ENCODE measurements at places on chromosomes 12 and 14.

DNA sequence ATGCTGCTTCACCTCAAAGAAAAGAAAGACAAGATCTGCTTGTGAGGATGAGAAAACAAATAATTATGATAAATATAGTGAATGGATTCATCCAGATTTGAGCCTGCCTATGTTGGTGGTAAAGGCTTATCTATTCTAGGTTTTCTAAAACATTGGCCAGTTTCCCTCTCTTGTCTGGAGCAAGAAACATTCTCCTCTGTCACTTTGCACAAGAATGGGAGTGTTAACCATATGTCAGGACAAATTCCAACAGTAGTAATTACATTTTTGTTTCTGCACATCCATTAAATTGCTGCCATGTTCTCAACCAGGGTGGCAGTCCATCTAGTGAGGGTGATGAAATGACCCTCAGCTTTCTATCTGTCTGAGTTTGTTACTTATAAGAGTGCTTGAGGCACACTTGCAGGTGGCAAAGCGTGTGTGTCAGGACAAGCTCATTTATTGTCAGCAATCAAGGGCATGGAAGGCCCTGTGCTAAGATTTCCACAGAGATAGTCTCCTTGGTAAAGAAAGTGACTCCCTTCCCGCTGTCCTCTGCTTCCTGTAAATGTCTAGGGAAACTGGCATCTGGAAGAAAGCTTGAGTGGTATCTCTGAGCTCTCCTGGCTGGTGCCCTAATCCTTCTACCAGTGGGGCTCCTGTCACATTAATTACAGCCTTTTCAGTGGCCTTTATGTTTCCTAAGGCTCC, 502.1 kb upstream of the FLRT2 start:
- no peak for DNase-seq

GRCh38 chr12:124772289-124773170, 91.1 kb downstream of the SCARB1 start:
- no peak for DNase-seq

GRCh38 chr12:4107436-4107878, 166.1 kb upstream of the CCND2 start:
- DNase-seq, result peak; percentile 71

DNA sequence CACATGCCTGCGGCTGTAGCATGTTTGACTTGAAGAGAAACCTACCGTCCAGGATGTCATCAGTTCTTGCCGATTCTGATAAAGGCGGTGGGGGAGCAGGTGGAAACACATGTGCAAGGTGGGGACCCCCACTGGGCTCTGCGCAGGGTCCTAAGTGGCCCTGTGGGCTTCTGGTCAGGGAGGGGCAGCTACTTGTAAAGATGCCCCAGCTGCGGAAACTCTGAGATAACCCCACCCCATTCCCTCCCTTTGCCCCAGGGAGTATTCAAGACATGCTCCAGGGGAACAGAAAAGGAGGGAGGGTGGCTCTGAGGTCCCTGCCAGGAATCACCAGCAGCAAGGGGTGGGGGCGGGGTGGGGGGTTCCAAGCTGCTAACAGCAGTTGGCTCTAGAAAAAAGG, 67.6 kb downstream of the PIWIL1 start:
- no peak for DNase-seq

GRCh38 chr12:75982169-75982564, 49.4 kb downstream of the PHLDA1 start:
- no peak for DNase-seq

DNA sequence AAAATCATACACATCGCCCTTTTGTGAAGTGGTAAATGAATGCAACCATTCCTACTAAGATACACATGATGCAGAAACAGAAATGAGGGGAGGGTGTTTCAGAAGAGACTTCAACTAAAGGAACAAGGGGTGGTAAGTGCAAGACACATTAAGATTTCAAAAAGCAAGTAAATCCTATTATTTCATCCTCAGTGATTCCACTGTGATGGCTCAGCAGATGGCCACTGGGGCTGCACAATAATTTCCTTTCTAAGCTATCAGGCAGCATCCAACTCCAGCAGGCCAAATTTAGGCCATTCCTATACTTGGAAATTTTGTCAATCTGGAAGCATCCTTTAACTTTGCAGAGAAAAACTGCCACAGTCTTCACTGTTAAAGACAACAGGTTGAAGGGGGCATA, 272.4 kb downstream of the NELL2 start:
- no peak for DNase-seq

DNA sequence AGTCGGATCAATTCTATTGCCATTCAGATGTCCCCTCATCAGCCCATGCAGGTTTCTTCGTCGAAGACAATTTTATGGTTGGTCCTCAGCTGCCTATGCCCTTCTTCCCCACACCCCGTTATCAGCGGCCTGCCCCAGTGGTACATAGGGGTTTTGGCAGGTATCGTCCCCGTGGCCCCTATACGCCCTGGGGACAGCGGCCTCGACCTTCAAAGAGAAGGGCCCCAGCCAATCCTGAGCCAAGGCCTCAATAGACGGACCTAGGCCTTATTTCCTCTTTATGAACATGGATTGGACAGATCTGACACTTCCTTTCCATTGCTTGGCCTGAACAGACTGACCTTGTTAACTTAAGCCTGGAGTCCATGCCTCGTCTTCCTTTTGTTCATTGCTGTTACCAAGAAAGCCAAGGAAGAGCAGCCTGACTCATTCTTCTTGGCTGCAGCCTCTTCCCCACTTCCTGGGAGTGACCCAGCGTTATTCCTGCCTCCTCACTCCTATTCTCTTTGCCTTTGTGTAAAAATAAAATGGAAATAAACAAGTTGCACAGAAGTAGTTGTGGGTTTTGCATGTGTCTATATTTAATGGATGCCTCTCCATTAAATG, 156.5 kb upstream of the AMIGO2 start:
- DNase-seq, result no peak

- peak; percentile 37 for DNase-seq
Measured at GRCh38 chr14:57060276-57060955, 208.3 kb downstream of the EXOC5 start.

DNA sequence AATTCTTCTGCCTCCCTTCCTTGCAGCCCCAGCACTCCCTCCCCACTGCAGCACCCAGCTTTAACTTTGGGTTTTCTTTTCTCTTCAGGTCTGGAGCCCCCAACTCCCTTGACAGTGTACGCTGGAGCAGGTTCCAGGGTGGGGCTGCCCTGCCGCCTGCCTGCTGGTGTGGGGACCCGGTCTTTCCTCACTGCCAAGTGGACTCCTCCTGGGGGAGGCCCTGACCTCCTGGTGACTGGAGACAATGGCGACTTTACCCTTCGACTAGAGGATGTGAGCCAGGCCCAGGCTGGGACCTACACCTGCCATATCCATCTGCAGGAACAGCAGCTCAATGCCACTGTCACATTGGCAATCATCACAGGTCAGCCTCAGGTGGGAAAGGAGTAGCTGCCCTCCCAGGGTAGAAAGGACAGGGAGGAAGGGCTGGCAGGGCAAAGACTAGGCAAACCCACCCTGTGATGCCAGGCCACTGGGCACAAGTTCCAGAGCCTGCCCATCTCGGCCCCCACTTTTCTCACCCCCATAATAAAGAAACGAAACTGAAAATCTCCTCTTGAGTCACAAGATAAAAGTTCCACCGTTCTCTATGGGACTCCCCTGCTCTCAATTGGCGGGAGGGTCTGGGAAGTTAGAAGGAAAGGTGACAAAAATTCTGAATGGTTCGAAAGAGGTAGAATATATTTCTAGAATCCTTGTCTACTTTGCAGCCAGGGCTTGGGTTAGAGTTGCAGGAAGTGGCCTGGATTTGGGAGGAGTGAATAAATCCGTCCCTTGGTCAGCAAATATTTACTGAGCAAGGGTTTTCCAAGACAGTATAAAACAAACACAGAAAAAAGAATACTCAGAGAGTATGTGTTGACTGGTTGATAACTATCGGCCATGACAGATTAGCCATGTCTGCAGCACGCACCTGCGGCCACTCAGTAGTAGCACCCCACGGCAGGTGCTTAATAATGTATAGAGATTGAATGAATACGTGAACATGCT, 3.2 kb downstream of the LAG3 start:
- DNase-seq, result no peak

GRCh38 chr14:28020112-28020511, 746.5 kb upstream of the FOXG1 start:
- no peak for DNase-seq

DNA sequence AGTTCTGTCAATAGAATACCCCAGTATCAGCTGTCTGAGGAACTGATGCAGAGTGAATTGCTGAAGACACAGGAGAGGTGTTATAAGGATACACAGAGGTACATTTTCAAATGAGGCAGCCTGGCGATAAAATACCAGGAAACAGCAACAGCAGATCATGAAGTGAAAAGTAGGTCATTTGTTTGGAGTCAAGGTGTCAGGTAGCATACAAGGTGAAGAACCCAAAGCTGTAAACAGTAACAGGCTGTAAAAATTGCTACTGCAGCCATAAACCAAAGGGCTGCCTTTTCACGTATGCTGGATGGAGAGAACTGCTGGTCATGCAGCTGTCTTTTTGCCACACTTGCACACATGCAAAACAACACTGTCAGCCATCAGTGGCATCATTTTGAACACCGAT, 9.3 kb upstream of the TWF1 start:
- DNase-seq, result no peak

DNA sequence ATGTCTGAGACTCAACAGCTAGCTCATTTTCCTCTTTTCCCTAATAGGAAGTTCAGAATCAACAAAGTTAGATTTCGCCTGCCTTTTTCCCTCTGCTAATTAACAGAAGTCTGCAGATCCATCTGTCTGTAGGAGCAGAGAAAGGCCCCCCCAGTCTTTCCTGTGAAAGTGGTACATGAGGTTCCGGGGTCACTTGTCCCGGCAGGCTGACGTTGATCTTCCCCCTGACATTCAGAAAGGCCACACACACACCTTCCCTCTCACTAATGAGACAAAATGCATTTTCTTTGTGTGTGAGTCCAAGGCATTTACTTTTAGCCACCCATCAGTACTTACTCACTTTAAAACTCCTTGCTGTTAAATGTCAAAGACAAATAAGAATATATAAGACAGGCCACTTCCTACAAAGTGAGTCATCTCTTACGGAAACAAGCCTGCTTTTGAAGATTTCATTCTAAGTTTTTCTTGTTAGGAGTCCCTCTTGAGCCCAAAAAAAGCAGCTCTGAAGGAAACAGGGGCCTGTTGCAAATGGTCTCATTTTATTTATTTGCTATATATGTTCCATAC, 138.7 kb downstream of the TTC7B start:
- peak; percentile 13 for DNase-seq
